ENCODE measurements at places on chromosomes 5 and 9.

DNA sequence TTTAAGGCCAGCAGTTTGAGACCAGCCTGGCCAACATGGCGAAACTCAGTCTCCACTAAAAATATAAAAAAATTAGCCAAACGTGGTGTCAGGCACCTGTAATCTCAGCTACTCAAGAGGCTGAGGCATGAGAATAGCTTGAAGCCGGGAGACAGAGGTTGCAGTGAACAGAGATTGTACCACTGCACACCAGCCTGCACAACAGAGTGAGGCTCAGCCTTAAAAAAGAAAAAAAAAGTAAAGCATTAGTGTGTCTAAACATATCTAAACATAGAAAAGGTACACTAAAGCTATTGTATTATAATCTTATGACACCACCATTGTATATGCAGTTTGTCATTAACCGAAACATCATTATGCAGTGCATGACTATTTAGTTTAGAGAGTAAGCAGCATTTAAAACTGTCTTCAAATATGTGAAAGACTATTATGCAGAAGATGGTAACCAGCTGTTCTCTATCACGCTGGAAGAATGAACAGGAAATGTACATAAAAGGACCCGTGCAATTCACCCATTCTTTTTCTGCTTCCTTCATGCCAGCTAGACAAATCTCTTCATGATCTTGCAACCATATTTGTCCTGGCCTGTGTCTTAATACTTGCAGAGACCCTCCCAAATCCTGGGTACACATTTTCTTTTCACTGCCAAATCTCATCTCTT, 58.6 kb downstream of the ITGA1 start:
- DNase-seq = no peak

- DNase-seq = peak; percentile 42
Observed at GRCh38 chr5:8870959-8871355, 674.9 kb downstream of the SEMA5A start.

DNA sequence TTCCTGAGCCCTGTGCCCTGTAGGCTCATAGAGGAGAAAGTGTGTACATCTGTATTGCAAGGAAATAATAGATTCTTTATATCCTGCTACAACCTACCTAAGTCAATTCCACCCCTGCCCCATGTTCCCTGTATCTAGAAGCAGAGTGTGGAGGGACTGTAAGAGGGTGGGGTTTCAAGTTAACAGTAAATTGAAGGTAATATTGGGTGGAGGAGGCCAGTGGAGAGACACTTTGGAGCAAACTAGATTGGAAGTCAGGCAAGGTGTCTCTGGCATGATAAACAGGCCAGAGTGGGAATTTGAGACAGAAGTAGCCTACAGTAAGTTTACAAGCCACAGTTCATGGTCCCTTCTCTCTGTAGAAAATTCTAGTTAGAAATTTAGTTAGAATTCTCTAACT, 2.3 kb upstream of the HEMGN start:
- no peak for DNase-seq

GRCh38 chr5:657570-657969, 35.6 kb downstream of the TPPP start:
- DNase-seq = no peak

- DNase-seq = no peak
Observed at GRCh38 chr9:127734247-127734746, 797 bp downstream of the TOR2A start.

GRCh38 chr5:115510145-115510645, 34.4 kb downstream of the FEM1C start:
- DNase-seq = no peak

DNA sequence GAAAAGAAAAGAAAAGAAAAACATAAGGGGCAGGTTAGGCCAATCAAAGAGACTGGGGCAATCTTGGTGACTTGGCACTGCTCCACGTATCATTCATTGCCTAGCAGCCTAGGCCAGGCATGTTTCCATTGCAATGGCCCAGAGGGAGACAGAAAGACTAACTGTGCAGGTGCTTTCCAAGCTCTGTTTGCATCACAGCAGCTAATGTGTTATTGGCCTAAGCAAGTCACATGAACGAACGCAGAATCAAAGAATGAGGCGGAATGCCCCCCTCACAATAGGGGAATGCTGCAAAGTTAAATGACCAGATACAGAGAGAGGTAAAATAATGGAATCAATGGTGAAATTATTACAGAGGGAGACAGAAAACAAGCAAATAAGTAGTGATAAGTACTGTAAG, 11.1 kb upstream of the VPS13A start:
- peak; percentile 49 for DNase-seq

GRCh38 chr5:131302506-131302905, 38.7 kb downstream of the CDC42SE2 start:
- no peak for DNase-seq

- no peak for DNase-seq
Observed at GRCh38 chr5:148861088-148861487, 34.7 kb downstream of the ADRB2 start.

GRCh38 chr5:10779592-10779991, 18.6 kb upstream of the DAP start:
- no peak for DNase-seq

GRCh38 chr9:117234103-117234502, 180.8 kb downstream of the ASTN2 start:
- DNase-seq = no peak

DNA sequence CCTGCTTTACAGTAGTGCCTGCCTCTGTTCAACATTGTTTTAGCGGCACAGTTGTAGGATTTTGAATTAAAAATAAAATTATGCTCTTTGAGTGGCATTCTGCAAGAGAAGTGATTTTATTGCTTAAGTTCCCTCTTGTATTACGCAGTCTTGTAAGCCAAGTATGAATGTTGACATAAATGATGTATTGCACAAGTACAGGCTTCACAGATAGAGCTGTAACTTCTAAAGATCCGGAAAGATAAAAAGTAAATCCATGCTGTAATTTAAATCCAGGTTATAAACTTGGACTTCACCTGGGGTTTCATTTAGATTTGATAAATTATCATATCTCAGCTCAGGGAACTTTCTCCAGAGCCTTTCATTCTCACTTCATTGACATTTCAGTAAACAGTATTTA, 1114.7 kb downstream of the PTPRD start:
- no peak for DNase-seq

DNA sequence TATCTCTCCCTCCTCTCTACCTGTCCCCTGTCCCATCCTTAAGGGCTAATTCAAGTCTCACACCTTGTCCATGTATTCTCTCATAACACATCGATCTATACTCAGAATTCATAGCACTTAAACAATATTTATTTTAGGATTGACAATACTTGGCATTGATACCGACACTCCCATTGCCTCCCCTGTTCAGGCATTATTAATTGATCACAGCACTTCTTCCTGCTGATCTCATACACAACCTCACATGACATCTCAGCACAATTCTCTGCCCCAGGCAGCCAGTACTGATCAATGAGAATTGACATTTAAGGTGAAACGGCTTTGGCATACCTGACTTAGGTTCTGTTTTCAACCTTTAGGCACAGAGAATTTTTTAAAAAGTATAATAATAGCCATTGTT, 582.4 kb upstream of the BRINP1 start:
- no peak for DNase-seq

- no peak for DNase-seq
Observed at GRCh38 chr9:3827175-3827574, 301.4 kb upstream of the RFX3 start.

DNA sequence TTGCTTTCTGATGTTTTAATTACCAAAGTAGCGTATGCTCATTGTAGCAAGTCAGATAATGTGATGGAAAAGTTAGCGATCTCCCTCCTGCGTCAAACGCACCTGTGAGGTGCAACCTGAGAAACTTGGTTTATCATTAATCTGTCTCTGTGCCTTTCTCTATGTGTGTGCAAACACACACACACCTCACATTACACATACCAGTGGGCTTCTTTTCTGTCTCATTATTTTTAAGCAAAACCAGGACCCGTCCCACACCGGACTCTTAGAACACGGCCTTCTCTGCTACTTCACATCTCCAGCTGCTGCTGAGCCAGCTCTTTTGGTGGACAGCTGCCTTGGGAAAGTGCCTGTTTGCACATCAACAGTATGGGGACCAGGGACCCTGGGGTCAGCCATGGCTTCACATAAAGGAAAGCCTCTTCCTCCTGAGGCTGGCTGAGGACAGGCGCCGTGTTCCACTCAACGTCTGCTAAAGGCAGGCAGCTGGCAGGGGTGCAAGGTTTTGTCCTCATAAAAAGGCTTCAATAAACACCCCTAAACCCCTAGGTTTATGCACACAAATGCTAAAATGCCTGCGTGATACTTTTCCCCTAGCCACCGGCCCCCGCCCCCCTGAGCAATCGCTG, 44.2 kb downstream of the MRPL36 start:
- no peak for DNase-seq

GRCh38 chr9:22079873-22080341, 70.8 kb upstream of the CDKN2B start:
- no peak for DNase-seq

DNA sequence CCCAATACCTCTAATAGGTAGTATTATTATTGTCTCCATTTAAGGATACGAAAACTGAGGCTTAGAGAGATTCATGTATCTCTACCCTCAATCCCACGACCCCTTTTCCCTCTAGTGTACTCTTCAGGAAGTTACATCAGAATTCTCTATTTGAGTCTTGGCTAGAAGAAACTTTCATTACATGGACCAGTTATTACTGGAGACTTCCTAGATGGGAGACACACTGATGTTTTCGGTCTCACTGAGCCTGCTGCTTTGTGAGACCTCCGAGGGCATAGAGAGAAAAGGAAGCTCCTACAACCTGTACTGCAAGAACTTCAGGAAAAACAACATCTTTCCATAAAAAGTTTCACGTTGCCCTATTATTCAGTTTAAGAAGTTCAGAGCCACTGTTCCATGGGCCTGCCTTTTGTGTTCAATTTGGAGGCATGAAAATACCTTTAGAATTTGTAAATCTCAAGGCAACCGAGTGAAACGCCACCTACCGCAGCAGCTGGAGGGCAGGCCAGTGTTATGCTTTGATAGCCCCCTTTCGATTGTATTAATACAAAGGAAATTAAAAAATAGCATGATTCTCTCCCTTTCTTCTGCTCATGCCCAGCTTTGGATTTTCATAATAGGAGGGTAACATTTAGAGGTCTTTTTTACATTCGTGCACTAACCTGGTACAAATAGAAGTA, 223.3 kb downstream of the EBF1 start:
- DNase-seq = no peak

DNA sequence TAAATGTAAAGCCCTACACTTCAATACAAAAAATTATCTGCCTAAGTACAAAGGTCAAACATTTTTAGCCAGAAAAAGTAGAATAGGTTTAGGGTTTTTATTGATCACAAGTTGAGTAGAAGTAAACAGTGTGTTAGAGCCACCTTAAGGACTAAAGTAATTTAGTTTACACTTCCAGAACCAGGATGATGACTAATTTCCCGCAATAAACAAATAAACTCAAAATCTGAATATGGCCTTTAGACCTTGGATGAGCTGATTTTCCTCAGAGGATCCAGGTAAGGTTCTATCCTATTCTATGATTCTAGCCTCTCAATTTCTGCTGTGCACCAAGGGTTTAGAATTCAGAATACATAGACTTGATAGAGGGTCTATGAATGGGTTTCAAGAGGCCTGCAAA, 179.4 kb upstream of the TBCA start:
- DNase-seq = no peak

GRCh38 chr9:99948896-99949295, 42.4 kb downstream of the STX17 start:
- no peak for DNase-seq

DNA sequence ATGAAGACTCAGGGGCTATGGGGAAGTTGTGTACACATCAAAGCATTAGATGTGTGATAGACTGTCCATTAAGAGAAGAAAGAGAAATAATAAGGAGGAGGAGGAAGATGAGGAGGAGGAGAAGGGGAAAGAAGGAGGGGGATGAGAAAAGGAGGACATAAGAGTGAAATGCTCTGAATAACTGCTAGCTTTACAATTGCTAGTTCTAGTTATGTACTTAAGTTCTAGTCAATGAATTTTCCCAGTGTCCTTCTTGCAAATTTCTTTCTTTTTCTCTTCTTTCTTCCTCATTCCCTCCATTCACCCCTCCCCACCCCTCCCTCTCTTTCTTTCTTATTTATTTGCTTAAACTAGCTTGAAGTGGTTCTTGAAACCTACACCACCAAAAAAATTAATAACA, 534.9 kb upstream of the GRAMD2B start:
- no peak for DNase-seq

GRCh38 chr5:101515721-101516120, 612.6 kb upstream of the ST8SIA4 start:
- no peak for DNase-seq

DNA sequence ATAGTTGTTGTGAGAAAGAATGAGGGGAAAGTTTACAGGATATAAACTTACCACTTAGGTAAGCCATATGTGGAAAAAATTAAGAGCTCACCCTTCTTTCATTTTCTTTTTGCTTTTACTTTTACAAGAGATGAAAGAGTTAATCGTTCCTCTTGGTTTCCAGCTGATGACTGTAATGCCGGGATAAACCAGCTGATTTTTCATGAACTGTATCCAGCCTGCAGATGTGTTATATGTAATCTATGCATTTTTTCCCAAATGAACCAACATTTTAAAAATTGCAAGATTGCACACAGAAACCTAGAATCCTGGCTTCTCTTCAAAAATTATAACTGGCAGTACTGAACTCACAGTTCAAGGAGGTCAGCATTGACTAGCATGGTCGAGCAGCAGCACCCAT, 185.9 kb downstream of the GRIA1 start:
- no peak for DNase-seq

DNA sequence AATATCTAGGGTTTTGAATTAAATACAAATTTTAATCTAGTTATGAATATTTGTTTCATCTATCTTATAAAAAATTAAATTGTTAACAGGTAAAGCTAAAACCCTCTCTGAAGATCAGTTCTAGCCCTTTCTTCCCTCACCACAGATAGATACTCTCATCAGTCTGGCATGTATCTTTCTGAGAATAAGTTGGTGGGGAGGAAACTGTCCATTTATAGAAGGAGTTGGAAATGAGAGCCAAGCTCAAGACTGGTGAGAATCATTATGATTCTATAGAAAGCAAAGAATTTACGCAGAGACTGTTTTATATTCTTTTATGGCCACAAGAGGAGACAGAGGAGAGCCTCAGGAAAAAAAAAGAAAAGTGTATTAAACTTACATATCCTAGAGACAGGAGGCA, 59.0 kb downstream of the STARD4 start:
- DNase-seq = no peak

DNA sequence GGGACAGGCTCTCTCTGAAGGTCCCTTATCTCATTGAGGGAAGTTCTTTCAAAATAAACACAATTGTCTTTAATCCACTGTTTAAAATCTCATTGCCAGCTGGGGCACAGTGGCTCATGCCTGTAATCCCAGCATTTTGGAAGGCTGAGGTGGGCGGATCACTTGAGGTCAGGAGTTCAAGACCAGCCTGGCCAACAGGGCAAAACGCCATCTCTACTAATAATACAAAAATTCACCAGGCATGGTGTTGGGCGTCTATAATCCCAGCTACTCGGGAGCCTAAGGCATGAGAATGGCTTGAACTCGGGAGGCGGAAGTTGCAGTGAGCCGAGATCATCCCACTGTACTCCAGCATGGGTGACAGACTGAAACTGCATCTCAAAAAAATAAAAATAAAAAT, 8.3 kb upstream of the NDFIP1 start:
- DNase-seq = no peak

GRCh38 chr5:175387144-175387543, 56.8 kb downstream of the DRD1 start:
- no peak for DNase-seq
